ENCODE measurements at places on chromosomes 2 and 18.

GRCh38 chr18:8685914-8686216 is 19.5 kb upstream of the MTCL1 start:
- DNase-seq = no peak

- DNase-seq = no peak
Observed at GRCh38 chr2:226115832-226116200, 683.8 kb downstream of the IRS1 start.

- DNase-seq = no peak
Observed at GRCh38 chr2:126704434-126705160, 48.6 kb downstream of the GYPC start.

GRCh38 chr18:79611040-79611681 is 68.4 kb upstream of the CTDP1 start:
- DNase-seq = no peak

DNA sequence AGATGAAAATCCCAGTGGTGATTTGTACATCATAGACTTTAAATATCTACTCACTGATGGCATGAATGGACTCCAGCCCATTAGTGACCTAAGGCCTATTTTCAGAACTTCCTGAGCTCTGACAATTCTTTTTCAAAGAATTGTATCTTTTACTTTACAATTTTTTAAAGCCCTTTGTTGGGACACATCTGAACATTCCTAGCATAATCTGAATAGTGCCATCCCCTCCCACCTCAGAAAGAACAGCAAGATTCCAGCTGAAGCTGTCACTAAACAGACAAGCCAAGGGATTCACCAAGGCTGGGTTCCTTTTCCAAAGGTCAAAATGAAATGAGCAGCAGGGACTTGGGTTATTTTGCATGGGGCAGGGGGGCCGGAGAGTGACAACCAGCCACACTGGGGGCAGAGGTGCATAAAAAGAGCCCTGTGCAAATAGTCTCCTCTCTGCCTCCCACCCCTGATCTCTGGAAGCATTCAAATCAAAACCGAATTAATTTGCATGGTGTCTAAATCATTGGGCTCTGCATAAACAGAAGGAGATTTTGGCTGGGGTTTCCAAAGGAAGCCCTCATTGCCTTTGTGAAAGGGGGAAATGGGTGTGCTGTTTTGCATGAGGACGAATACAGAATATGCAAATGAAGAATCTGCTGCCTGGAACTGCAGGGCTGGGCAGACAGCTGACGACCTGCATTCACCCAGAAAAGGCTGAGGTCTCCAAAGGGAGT is 17.2 kb downstream of the EPHA4 start:
- no peak for DNase-seq

DNA sequence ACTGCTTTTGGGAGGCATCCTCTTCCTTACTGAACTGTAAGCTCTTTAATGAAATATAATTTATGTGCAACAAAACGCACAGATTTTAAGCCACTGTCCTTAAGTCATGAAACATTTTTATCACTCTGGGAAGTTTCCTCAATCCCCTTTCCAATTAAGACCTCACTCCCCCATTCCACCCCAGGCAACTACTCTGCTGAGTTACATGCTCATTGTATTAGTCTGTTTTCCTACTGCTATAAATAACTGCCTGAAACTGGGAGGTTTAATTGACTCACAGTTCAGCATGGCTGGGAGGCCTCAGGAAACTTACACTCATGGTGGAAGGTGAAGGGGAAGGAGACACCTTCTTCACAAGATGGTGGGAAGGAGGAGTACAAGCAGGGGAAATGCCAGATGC is 46.5 kb upstream of the KCNE4 start:
- DNase-seq = no peak

DNA sequence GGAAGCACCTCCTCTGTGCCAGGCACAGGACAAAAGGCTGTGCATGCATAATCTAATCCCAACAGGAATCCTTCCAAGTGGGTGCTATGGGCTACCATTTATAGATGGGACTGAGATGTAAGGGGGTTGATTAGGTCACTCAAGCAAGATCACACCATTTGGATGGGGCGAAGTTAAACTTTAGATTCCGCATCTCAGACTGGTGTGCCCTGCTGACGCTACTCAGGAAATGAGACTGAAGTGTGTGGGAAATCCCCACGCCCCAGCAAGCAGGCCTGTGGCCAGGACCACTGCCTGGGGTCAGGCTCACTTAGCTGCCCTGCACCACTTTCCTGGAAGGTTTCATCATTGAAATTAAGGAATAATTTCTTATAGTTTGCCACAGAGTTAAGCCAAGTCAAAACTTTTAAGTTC is 70.5 kb upstream of the PPP1CB start:
- no peak for DNase-seq

- DNase-seq = no peak
Observed at GRCh38 chr2:236657801-236658200, 88.2 kb downstream of the ACKR3 start.

- DNase-seq = peak; percentile 58
Observed at GRCh38 chr18:23462876-23463275, 9.8 kb downstream of the RIOK3 start.

DNA sequence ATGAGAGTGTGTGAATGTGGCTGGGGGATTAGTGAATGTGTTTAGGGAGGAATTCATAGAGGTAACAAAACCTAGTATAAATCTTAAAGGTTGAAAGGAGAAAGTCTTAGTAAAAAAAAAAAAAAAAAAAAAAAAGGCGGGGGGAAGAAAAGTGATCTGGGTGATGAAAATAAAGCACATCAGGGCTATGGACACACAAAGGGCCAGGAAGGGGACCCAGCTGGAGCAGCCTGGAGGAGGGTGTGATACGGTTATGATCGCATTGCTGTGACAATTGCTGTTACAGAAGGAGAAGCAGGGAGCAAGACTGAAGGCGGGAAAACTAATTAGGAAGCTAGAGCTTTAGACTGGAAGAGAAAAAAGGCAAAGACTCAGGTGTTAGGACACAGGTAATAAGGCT is 85.4 kb downstream of the DLGAP1 start:
- DNase-seq = no peak

DNA sequence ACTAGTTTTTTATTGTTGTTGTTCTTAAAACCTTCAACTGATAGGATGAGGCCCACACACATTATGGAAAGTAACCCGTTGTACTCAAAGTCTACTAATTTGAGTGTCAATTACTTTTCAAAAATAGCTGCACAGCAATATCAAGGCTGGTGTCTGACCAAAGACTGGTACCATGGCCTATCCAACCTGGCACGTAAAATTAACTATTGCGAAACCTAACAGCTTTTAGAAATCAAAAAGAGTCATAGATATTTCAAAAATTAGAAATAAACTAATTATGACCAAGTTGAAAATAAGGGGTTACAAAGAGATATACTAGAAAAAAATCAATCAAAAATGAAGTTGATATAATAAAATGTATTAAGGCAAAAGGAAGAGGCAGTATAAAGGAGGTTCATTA is 501.5 kb upstream of the SLC8A1 start:
- DNase-seq = no peak

DNA sequence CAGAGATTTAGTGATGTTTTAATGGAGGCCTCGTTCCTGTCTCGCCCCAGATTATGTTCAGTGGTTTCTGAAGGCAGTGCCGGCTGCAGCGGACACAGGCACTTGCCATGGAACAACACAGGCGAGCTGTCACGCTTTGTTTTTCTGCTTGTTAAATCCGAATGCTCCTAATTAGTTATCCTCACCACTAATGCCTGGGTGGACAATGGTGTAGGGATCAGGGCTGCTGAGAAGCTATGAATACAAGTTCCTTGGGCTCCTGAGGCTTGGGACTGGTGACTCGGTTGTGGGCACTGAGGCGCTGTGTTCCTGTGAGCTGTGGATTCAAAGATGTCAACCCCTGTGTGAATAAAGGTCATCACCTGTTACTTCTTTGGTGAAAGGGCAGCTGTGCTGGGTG is 123.5 kb downstream of the PLEKHM3 start:
- DNase-seq = no peak

DNA sequence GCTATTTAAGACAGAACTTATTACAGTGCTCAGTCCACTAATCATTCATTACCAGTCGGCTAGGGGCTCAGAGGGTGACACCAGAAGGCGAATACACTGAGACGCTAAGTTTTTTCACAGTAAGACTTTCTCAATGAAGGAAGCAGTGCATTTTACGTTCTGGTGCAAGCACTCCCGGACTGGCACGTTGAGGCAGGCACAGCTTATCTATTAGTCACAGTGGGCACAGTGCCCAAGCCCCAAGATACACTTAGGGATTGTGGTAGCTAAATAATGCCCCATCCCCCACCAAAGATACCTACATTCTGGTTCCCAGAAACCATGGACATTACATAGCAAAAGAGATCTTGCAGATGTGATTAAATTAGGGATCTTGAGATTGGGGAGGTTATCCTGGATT is 32.6 kb upstream of the BCL11A start:
- DNase-seq = no peak

GRCh38 chr2:197207106-197207505 is 103.5 kb downstream of the ANKRD44 start:
- no peak for DNase-seq

DNA sequence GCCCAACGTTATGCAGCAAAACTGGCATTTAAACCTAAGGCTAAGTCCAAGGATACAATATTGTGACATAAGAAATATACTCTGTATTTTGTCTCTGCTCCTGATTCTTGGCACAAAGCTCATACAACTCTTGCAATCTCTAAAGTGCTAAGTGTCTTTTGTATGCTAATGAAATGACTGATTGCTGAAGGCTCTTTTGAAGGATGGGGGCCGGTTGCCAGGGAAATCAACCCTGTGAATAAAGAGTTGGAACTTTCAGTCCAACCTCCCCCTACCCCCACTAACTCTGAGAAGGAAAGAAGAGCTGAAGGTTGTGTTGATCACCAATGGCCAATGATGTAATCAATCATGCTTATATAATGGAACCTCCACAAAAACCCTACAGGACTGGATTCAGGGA is 40.3 kb downstream of the SESTD1 start:
- DNase-seq = no peak

GRCh38 chr18:23106575-23106974 is 28.7 kb upstream of the CABLES1 start:
- DNase-seq = peak; percentile 29

DNA sequence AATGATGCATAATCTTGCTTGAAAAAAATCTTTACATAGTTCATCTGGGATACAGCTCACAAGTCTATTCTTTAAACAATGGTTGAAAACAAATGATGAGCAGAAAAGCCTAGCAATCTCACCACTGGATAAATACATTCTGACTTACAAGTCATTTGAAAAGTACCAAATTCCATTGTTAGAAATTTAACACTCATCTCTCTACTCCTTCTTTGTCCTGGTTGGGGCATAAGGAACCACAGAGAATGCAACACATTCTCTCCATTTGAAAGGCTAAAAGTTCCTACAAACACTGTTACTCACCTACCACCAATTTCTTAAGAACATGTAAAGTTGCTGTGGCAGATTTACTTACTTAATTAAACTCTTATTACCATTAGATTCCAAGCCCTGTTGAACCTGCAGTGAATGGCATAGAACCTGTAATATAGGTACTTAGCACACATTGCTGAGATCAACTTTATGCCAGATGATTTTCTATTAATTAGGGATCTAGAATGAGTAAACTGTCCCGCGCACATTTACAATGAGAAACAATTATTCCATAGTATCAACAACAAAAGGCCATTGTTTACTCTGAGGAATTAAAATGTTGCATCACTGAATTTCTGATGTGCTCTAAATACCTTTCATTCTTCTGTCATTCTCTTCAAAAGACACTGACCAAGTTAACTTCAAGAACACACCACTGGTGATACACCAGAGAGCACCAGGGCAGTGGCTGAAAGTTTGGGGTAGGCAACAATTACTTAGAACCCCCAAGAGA is 69.6 kb downstream of the CABYR start:
- DNase-seq = no peak

DNA sequence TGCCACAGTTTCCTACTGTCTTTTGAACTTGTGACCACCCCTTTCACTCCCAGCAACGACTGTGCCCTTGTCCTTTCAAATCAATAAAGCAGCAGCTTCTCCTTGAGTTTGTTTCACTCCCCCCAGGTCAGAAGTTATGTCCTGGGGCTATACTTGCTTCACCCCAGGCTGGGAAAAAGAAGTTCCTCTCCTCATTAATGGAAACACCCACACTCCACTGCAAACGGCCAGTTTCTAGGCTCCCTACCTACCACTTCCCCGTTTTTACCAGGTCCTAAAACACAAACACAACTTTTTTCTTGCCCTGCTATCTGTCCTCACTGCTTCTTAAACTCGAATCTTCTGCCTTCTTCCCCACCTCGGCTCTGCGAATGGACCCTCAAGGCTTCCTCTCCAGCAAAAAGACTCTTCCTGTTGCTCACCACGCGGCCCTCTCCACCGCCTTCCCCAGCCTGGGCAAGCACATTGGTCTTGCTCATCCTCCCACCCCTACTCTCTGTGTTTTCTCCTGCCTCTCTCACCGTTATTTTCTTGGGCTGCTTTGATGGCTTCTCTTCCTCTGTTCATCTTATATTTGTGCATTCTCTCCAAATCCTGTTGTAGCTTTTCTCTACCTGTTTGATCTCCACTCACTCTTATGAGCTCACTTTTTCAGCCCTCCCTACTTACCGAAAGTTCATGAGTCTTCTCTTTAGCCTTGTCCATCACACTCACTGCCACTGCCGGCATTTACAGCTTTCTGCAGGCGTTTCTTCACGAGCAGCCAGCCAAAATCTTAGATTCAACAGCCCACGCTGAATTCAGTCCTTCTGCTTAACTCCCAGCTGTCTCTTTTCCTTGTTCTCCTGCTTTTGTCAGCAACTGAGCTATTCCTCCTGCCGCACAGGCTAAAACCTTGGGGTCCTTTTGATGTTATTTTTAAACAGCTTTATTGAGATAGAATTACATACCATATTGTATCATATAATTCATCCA is 7.0 kb upstream of the SP5 start:
- DNase-seq = peak; percentile 64

DNA sequence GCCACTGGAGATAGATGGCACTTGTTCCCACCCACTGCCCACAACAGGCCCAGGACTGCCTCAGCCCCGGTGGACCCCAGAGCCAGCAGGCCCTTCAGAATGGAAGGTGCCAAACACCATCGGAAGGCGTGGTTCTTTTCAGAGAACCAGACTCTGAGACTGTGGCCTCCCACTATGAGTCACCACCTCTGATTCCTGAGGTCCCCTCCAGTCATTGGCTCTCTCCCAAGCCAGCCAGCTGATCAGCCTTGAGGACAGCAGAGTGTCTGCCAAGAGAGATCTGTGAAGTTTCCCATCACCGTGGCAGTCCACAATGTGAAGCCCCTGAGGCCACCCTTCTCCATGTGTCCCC is 10.4 kb upstream of the MAP3K2 start:
- DNase-seq = peak; percentile 87

DNA sequence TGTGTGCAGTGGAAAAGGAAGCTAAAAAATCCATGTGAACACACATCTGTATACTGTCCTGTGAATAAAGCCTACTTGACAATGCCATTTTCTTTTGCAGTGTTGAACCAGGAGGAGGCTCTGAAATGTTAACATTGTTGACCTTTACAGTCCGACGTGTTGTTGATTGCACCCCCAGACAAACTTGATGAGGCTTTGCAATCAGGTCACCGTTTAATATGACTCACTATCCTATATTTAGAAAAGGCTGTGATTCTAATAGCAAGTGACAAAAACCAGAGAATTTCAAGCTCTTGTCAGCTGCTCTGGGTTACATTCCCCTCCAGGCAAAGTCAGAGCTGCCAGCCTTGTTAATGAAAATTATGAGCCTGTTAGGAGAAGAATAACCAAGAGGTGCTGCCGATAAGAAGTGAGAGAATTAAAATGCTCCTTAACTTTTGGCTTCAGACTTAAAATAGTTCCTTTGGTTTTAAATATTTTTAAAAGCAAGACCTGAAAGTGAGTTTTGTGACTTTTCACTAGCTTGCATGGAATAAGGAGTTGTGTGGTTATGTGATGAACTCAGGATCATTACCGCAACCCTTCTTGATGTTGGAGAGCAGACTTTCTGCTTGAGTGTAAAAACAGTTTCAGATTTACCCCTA is 162.1 kb downstream of the QPCT start:
- no peak for DNase-seq
